ENCODE measurements at places on chromosomes 11 and 22.

DNA sequence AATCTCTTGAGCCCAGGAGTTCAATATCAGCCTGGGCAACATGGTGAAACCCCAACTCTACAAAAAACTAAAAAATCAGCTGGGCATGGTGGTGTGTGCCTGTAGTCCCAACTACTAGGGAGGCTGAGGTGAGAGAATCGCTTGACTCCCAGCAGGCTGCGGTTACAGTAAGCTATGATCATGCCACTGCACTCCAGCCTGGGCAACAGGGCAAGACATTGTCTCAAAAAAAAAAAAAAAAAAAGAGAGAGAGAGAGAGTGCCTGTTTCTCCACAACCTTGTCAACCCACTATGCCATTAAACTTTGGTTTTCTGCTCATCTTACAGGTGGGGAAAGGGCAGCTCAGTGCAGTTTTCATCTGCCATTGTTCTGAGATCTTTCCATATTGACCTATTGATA, 5.1 kb downstream of the FOLR3 start:
- no peak for DNase-seq

- no peak for DNase-seq
Observed at GRCh38 chr22:32222991-32223390, 18.1 kb upstream of the RFPL2 start.

GRCh38 chr11:19072464-19072863, 11.9 kb upstream of the MRGPRX2 start:
- no peak for DNase-seq

GRCh38 chr11:75292943-75293342, 52.4 kb downstream of the TPBGL start:
- DNase-seq: no peak

DNA sequence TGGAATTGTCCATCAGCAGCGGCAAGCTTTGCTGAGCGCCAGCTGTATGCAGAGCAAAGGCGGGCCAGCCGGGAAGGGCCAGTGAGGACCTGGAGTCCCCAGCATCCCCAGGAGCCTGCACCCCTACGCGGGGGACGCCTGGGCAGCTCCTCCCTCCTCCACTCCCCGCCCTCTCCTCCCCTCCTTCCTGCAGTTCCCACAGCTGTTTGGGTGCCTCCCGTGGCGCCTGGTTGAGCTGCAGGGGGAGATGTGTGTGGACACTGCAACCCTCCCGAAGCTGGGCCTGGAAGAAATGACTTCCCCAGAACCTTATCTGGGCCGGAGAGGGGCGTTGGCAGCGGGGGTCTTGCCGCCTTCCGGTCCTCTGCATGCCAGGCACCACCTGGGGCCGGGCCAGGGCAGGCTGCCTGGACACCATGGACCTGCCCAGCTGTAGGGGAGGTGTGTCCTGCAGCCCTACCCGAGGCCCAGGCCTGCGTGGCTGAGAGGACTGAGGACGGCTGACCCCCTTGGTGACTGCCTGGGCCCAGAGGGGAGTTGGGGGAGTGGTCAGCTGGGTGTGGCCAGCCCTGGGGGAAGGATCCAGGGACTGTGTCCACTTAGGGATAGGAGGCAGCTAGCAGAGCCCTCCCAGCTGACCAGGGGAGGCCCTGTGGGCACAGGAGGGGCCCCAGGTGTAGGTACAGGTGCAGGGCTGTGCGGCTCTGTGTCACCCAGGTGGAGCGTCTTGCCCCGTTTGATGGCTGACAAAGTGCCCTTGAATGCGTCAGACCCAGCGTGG, 16.8 kb upstream of the MUC6 start:
- no peak for DNase-seq

DNA sequence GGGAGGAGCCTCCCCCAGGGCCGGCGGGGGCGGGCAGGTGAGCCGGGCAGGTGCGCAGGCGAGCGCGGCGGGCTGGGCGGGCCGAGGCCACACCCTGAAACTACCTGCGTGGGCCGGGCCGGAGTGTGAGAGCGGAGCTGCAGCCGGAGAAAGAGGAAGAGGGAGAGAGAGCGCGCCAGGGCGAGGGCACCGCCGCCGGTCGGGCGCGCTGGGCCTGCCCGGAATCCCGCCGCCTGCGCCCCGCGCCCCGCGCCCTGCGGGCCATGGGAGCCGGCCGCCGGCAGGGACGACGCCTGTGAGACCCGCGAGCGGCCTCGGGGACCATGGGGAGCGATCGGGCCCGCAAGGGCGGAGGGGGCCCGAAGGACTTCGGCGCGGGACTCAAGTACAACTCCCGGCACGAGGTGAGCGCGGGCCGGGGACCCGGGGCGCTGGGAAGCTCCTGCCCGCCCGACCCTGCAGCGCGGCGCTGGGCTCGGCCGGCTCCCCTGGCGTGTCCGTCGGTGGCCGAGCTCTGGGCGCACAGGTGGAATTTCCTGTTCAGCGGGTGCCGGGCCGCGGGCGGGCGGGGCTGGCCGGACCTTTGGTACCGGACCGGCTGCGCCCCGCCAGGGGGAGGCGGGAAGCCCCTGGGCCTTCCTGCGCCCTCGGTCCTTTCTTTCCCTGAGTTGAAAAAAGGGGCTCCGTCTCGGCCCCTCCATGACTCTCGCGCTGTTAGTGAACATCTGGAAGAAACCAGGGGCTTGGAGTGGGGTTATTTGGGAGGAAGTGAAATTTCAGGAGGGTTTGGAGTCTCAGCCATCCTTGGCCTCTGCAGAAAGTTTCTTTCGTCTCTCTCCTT, at the start of gene ST14:
TSS of gene ST14 (plus strand) at position 126 of the 841 bp plus-strand sequence. CDS start at position 324, 198 bp downstream.
- no peak for DNase-seq

DNA sequence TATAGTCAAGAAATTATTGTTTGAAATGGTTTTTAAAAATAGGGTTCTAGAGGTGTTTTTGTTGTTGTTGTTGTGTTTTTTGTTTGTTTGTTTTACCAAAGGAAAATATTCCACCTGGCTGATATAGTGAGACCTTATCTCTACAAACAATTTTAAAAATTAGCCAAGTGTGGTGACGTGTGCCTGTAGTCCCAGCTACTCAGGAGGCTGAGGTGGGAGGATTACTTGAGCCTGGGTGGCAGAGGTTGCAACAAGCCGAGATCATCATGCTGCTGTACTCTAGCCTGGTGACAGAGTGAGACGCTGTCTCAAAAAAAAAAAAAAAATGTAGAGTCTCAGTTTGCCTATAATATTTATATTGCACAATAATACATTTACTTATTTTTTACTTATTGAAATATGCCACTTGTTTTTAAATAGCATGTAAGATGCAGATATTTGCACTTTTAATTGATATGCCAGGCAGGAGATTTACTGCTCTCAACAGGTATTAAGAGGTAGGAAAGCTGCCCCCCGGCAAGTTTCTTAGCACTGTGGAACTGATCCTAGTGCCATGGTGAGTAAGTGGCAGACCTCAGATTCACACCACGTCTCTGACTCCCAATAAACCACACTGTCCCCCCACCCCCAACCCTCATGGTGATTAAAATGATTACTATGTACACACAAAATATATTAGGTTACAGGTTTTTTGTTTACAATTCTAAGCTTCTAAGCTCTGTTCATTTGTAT, 157.4 kb downstream of the TEAD1 start:
- no peak for DNase-seq

- no peak for DNase-seq
Observed at GRCh38 chr11:18361154-18361553, 33.2 kb upstream of the LDHA start.

DNA sequence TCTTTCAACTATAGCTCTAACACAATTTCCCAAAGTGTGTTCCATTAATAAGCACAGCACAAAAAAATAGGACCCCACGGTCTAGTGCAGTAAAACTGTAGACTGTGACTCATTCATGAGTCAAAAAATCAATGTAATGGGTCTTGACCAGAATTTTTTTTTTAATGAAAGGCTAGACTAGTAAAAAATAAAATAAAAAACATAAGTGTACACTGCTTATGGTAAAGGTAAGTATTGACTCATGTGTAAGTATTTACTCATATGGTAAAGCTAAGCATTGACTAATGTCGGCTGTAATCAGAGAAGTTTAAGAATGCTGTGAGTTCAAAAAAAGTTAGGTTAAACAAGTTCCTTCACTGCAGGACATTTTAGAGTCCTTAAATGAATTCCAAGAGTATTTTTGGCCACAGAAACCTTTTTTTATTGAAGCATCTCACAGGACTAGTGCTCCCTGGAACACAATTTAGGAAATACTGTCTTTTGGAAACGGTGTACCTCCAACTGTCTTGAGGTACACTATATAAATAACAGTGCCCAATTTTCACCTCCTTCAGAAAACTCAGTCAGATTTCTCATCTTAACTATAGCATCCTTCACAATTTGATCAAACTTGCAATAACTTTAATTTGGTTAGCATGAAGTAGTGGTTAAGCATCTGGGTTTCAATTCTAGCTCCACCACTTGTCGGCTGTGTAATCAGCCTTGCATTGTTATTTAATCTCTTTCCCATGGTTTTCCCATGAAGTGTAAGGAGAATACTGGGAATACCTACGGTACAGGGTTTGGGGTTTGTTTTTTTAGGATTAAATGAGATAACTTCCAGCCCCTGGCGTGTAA, 2.1 kb downstream of the CCDC73 start:
- DNase-seq: no peak

GRCh38 chr22:37782340-37783168, 25.2 kb upstream of the GCAT start:
- no peak for DNase-seq

DNA sequence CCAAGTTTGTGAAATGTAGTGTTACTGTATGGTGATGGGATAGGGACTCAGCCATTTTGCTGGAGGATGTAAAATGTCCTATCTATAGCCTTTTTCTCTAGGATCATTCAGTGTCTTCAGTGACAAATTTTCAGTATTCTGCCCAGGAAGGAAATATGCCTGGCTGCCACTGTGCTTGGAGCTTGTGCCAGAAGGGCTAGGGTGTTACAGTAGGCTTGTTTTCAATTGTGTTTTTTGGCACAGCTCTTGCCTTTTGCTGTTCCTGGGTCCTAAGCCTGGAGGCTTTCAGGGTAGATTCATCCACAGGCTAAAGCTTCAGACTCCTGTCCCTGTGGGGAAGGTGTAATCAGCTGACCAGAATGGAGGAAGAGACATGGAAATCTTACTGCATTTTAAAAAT, 22.0 kb upstream of the PHOX2A start:
- DNase-seq: no peak

GRCh38 chr11:74388678-74389327, 9.4 kb downstream of the PGM2L1 start:
- DNase-seq: peak; percentile 52

DNA sequence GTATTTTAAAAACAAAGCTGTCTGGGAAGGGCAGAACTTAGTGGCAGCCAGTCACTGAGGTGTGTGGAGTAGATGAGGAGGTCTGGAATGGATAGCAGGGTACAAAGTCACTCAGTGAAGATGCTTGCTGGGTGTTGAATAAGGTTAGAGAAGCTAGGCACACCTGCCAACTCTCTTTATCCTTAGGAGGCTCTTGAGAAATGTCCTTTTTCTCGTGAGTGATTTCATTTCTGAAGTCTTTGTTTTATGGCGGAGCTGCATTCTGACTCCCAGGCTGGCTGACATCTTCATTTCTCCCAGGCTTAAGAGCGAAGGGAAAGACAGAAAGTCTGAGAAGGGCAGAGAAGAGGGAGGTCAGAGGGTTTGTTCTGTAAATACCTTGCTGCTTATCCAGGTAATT, 31.0 kb downstream of the CECR2 start:
- DNase-seq: no peak

- DNase-seq: no peak
Observed at GRCh38 chr11:34266090-34266912, 91.5 kb downstream of the ABTB2 start.

DNA sequence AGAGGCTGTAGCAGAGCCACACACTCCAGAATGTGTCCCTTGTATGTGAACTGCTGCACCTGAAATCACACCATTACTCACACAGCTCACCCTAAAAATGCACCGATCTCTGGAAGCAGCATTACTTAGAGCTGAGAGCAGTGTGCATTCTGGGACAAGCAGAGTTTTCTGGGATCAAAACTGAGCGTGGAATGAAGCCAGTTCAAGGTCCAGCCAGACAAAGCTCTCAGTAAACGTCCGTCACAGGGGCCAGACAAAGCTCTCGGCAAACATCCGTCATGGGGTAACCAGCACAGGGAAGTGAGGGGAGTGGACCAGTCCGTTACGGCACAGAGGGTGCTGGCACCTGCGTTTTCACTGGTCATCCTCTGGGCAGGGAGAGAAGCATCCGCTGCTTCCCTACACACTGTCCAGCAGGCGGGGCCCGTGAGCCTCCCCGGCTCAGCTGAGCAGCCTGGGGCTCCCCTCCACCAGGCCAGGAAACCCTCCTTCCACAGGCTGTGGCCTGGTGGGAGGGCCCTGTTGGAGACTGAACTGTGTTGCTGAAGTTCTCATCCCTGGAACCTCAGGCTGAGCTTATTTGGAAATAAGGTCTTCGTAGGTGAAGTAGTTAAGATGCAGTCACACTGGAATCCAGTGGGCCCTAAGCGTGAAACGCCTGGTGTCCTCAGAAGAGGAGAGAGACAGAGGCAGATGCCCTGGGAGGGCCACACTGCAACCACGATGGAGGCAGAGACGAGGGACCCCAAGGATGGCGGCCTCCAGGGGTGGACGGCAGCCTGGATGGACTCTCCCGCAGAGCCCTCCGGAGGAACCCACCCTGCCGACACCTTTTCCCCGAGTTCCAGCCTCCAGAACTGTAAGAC, 883.9 kb downstream of the BRD1 start:
- DNase-seq: no peak

DNA sequence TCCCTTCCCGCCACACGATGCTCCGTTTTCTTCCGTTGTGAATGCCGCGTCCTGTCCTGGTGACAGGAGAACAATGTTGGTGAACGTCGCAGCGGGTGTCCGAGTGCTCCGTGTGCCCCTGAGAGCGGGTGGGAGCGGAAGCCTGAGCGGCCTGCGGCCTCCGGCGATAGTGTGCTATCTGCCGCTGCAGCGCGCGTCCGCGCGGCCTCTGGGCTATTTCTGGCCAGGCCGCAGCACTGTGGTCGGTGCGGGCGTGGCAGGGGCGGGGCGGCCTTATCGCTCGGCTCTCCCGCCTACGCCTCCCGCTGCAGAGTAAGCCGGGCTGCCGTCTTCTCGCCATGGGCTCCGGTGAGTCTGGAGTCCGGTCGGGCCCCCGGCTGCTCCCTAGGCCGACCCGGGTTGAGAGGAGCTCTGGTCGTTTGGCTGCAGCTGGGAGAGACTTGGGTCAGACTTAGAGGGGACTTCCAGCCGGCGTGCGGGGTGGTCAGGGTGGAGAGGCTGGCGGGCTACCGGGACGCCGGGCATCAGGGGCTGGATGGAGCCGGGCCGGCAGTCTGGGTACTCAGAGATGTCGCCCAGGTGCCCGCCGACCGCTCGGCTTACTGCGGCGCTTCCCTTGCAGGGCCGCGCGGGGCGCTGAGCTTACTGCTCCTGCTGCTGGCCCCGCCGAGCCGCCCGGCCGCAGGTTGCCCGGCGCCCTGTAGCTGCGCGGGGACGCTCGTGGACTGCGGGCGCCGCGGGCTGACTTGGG, at the start of gene GP1BB:
TSS of gene GP1BB (plus strand) at position 308 of the 751 bp plus-strand sequence. CDS start at position 339, 31 bp downstream.
- peak; percentile 57 for DNase-seq

GRCh38 chr11:69239641-69240040, 54.3 kb upstream of the MYEOV start:
- DNase-seq: no peak

DNA sequence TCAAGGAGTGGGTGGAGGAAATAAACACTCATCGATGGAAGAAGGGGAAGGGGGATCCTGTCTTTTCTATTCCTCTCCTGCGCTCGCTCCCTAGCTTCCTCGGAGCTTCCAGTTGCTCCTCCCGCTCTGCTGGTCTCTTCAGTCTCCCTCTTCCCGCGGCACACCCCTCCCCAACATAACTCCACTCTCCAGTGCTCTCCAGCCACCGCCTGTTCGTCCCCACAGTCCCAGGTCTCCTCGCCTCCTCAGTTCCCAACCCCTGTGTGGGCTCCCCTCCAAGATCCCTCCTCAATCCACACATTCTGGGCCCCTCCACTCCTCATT, 438 bp downstream of the ZW10 start:
- no peak for DNase-seq

GRCh38 chr11:92929246-92929645, 40.2 kb upstream of the MTNR1B start:
- DNase-seq: no peak

- no peak for DNase-seq
Observed at GRCh38 chr22:27627444-27627833, 174.1 kb downstream of the MN1 start.

Data from stimulated activated naive CD8-positive, alpha-beta T cell treated with anti-CD3 and anti-CD28 coated beads, Interleukin-15, amount 100 ng/mL, for 72 hours (primary cell).